PC-9 (cell line): ENCODE measurements at places on chromosomes 7 and 10. TPM values are rescaled to one million over a fixed set of nuclear protein-coding genes. Genes with fewer than 3 reads are reported as not detected.

Gene RBM20
- total RNA-seq: 0.11 and 0.23 TPM in 2 replicates

Gene UPF2
- 18.4 and 25.9 TPM in 2 replicates for total RNA-seq

Gene PALD1
- 5.2 and 7.5 TPM in 2 replicates for total RNA-seq

Gene AGAP5
- 13.4 and 14.0 TPM in 2 replicates for total RNA-seq

Gene C7orf25
- 4.9 and 7.3 TPM in 2 replicates for total RNA-seq

Gene ANKRD30A
- not detected in 2 replicates for total RNA-seq

Gene GNAT3
- total RNA-seq: not detected in 2 replicates

Gene TMEM184A
- total RNA-seq: 21.4 TPM in 2 replicates

Gene CHAT
- total RNA-seq: not detected in 2 replicates

Gene EGFR
- 324 and 342 TPM in 2 replicates for total RNA-seq

Gene OR6B1
- not detected in 2 replicates for total RNA-seq

Gene TFR2
- total RNA-seq: 4.8 and 6.2 TPM in 2 replicates

Gene FAM25C
- total RNA-seq: not detected in 2 replicates

Gene HSPA12A
- 11.3 and 12.1 TPM in 2 replicates for total RNA-seq

Gene HOXA7
- total RNA-seq: not detected in 2 replicates

Gene CPN1
- total RNA-seq: not detected in 2 replicates

Gene GPR158
- 9.0 and 12.2 TPM in 2 replicates for total RNA-seq

Gene BTBD16
- total RNA-seq: 0.28 and 0.37 TPM in 2 replicates

Gene A1CF
- not detected in 2 replicates for total RNA-seq

Gene CUTC
- total RNA-seq: 7.6 and 9.2 TPM in 2 replicates

Gene COBL
- total RNA-seq: 49.4 and 51.4 TPM in 2 replicates

Gene EBF3
- not detected in 2 replicates for total RNA-seq

Gene ARHGEF35
- 27.6 and 29.6 TPM in 2 replicates for total RNA-seq
